ENCODE measurements at places on chromosomes 5 and 9.

DNA sequence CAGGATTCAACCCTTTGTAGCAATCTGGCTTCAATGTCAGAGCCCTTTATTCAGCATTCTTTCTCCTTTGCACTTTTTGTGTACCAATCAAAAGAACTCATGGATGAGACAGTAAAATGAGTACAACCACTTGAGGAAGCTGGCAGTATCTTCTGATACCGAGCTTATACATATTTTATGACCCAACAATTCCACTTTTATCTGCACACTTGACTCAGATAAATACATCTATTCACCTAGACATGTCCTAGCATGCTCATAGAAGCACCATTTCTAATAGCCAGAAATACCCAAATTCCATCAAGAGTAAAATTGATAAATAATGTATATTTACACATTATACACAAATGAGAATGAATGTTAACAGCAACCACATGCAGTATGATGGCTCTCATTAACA is 111.2 kb upstream of the PTGER4 start:
- DNase-seq = no peak

DNA sequence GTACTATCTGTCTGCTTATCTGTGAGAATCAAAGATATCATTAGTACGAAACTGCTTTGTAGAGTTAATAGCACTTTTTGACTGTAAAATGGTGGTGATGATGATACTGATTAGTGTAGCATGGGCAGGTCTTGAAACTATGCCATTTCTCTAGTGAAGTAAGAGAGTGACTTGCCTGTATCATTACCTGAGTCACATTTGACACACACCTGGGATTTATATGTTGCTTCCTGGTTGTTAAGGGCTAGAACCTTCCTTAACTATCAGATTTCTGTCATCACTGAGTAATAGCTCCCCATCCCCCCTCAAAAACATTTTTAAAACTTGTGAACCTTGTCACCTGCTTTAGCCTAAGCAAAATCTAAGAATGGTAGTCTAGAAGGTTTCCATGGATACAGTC is 135.6 kb upstream of the RORB start:
- no peak for DNase-seq

GRCh38 chr5:121019734-121020133 is 555.6 kb downstream of the PRR16 start:
- DNase-seq = no peak

- peak; percentile 42 for DNase-seq
These were observed 43.7 kb upstream of the ITGA1 start for GRCh38 chr5:52743970-52744369.

DNA sequence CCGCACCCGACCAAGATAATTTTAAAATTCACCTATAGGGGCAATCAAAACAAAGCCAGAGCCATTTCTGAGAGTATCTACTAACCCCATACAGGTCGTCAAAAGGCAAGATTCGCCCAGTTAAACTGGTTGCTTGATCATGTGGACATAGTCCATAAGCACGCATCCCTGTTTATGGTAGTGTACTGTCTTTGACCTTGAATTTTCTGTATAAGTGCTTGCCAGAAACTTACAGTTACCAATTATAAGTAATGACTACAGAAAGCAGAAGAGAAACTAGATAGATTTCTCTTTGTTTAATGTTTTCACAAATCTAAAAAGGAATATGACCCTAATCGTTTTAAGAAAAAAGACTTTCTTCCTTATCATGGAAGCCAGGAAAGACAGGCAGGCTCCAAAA is 25.6 kb downstream of the SLC31A1 start:
- DNase-seq = no peak

- DNase-seq = no peak
These were observed 200.7 kb downstream of the TMEM232 start for GRCh38 chr5:110525762-110526161.

DNA sequence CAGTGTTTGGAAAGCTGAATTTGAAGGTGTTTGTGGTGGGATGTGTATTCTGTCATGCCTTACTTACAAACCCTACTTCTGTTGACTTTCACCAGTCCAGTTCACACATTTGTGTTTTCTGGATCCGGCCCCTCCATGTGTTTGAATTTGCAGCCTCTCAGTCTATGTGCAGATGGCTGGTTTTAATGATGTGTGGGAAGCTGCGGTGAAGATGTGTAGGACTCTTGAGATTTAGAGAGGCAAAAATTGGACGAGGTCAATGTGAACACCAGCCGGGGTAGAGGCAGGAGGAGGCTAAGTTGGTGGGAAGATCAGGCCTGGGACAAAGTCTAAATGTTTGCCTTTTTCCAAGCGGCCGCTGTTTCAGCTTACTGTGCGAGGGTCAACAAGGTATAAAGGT is 115.4 kb upstream of the KLF9 start:
- DNase-seq = no peak
